Stimulated activated CD4-positive, alpha-beta T cell treated with anti-CD3 and anti-CD28 coated beads, Interleukin-12 subunit alpha, Interleukin-12 subunit beta, amount 100 ng/mL, for 48 hours (primary cell): ENCODE measurements at places on chromosomes 7 and 10.

DNA sequence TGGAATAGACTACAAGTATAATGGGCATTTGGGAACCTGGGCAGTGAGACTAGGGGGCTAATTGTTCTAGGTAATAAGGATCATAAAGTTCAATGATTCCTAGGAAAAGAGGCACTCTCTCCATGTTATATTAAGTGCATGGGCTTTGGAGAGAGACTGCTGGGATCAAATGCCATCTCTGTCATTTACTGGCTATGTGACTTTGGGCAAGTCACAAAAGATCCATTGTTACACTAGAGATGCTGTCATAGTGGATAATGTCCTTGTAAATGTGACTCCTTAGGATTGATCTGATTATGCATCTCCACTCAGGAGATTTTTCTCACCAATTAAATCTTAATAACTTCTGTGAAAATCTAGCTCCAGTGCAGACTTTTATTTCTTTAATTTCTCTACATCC is 156.3 kb upstream of the CACNA2D1 start:
- no peak for DNase-seq

- no peak for DNase-seq
These were observed 104.0 kb upstream of the ZEB1 start for GRCh38 chr10:31215052-31215451.

- DNase-seq = no peak
These were observed 14.0 kb downstream of the MKLN1 start for GRCh38 chr7:131341690-131342089.

DNA sequence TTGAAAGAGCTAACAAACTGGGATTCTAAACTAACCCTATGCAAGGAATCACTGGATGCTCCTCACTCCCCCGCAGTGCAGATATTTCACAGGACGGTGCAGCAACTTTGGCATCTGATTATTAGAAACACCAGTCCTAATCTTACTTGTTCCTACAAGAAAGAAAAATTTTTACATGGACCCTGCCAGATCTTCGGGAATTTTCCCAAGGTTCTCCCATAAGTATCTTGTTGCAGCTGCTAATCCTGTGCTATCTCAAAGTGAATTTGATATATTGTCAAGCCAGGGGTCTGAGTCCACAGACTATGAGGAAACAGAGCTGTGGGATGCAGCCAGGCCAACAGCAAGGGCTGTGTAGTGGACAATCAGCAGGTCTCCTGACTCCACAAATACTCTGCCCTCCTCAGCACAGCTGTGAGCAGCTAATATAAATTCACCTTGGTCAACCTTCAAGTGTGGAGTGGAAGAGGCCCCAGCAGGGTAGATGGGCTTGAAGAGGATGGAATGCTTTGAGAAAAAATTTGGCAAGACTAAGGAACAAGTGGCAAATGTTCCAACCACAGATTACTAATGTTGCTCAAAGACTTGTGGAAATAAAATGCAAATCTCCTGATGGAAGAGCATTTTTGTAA is 25.6 kb downstream of the VSTM4 start:
- no peak for DNase-seq

GRCh38 chr10:103139803-103140202 is 53.3 kb downstream of the NT5C2 start:
- no peak for DNase-seq

- DNase-seq = peak; percentile 54
These were observed 124.0 kb downstream of the TMEM130 start for GRCh38 chr7:98745722-98746318.

GRCh38 chr10:122513053-122513452 is 47.5 kb upstream of the DMBT1 start:
- DNase-seq = no peak

DNA sequence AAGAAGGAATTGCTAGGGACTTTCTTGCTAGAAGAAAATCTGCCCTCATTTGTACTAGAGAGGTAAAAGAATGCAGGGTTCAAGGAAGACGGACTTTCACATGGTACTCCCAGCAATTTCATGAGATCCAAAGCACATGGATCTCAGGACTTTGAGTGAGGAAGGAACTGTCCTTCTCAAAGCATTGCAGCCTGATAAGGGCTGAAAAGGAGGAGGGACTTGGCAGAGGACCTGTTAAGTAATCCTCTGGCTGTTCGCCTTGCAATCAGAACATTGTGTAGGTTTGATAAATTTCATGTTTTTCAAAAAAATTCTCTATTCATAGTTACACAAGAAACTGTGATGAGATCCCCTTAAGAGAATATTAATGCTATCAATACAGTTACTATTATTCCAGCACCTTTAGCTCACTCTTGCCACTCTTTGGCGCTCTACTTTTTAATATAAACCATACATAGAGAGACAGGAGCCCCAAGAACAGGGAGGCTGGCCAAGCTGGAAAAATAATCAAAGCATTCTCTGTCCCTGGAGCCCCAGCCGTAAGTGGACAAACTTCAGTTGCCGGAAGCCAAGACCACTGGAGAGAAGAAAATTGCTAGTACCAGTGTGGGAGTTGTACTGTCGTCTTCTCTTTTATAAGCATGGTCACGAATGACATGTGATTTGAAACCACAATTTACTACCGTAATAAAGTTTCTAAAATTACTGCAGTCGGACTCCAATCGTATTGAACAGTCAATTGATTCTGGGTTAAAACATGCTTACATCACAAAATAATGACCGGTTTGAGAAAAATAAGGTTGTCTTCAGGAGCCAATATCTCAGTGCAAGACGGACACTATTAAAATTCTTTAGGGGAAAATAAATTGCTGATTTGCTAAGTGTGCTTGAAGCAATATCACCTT is 424.4 kb downstream of the SDK1 start:
- no peak for DNase-seq

- no peak for DNase-seq
These were observed 30.2 kb upstream of the ZMYND11 start for GRCh38 chr10:104862-105565.

GRCh38 chr7:16034353-16034752 is 347.9 kb upstream of the MEOX2 start:
- no peak for DNase-seq

- no peak for DNase-seq
These were observed at the start of gene KCNMA1 for GRCh38 chr10:77637532-77638320. Gene KCNMA1 (minus strand): TSS chr10:77637808.

GRCh38 chr10:115092258-115092554 is 959 bp upstream of the ATRNL1 start:
- no peak for DNase-seq

DNA sequence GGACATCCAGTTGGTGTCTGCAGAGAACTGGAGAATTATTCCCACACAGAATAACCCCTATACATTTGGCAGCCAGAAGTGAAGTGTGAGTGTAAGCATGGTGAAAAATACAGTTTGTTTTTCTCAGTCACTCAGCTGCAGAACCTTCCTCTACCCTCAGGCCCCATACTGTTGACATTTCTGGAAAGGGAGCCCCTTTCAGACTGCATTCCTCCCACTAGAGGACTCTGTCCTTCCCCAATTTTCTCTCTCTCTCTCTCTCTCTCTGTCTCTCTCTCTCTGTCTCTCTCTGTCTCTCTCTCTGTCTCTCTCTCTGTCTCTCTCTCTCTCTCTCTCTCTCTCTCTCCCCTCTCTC is 86.8 kb upstream of the STEAP1B start:
- no peak for DNase-seq

GRCh38 chr7:138316421-138317043 is 143.5 kb upstream of the TRIM24 start:
- no peak for DNase-seq

GRCh38 chr7:79425665-79426064 is 27.8 kb downstream of the MAGI2 start:
- no peak for DNase-seq
